NCI-H2171 (cell line): ENCODE measurements at places on chromosomes 13 and 19.
A peak's percentile ranks its signal among the peaks of the same experiment; 100 is the strongest.

DNA sequence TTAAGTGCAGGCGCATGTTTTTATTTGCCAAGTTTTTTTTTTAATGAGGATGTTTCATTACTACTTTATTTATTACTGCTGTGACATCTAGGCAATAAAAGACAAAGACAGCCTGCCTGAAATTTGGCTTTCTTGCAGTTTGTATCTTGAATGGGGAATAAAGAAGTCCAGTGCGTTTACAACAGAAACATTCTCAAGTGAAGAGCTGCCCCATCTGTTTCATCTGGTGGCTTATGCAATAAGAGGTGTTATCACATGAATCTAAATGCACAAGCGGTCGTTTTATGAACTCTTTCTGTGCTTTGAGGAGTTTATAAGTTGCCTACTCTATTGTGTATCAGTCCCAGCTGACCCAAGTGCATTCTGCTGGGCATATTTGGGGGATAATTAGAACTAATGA lies 12.6 kb upstream of the MAB21L1 start:
- peak; percentile 5 for DNase-seq

DNA sequence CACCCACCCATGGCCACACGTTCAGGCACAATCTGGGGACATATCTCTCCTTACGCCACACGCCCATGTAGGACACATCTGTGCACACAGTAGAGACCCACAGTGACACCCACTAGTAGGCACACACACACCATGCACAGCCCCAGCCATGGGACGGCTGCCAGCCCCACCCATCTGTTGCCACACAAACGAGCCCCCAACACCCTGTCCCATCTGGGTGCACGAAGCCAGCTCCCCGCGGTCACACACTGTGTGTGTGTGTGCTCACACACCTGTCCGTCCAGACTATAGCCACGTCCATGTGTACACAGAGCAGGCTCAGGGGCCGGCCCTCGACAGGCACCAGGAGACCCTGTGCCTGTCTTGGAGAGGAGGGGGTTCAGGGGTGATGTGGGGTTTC lies 10.6 kb downstream of the ERFL start:
- no peak for DNase-seq

GRCh38 chr13:27054760-27055159 lies 116.9 kb downstream of the USP12 start:
- DNase-seq, result no peak

DNA sequence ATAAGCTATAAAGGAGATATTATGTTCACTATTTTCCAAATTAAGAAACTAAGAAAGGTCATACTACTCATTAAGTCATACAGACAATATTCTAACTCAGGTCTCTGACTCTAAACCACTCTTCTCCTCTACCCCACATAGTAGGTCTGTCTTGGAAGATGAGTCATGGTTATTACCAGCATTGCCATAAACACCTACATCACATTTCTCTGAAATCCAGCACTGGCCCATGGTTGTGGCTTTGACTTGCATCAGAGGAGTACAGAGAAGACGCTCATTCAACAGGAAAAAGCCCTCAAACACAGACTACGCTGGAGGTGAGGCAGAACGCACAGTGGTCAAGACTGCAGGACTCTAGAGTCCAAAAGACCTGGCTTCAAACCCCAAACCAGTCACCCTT lies 476.8 kb downstream of the COG6 start:
- DNase-seq, result no peak

GRCh38 chr19:41263042-41263849 lies 926 bp upstream of the HNRNPUL1 start:
- DNase-seq, result peak; percentile 79

DNA sequence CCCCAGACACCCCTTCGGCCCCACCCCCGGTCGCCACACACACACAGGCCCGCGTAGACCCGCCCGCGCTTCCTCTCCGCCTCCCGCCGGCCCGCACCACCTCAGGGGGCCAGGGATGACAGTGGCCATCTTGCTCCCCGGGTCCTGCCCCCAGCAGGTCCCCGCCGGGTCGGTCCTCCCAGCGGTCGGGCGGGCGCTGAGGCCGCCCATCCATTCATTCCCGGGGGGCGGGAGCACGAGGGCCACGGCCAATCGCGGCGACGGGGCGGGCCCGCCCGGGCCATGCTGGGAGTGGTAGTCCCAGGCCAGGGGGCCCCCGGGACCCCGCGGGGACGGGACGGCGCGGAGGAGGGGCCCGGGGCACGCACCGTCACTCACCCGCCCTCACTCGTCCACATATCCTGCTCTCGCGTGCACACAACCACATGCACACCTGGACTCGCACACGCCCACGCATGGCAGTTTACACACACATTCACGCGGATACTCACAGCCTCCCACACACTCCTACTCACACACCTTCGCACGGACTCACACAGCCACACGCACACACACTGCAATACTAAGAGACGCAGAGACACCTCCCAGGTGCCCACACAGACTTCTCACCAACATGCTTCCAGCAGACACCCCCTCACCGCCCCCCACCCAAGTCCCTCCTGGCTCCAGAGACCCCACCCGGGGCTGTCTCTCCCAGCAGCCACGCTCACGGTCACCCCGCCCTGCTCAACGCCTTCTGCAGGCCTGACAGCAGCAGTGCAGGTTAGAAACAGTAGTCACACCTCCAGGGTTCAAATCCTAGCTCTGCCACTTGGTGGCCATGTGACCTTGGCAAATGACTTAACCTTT lies at the start of gene DPF1:
DPF1 (minus strand) TSS at position 209 of the 849 bp plus-strand sequence; CDS start at position 129, 80 bp downstream.
- peak; percentile 88 for DNase-seq

DNA sequence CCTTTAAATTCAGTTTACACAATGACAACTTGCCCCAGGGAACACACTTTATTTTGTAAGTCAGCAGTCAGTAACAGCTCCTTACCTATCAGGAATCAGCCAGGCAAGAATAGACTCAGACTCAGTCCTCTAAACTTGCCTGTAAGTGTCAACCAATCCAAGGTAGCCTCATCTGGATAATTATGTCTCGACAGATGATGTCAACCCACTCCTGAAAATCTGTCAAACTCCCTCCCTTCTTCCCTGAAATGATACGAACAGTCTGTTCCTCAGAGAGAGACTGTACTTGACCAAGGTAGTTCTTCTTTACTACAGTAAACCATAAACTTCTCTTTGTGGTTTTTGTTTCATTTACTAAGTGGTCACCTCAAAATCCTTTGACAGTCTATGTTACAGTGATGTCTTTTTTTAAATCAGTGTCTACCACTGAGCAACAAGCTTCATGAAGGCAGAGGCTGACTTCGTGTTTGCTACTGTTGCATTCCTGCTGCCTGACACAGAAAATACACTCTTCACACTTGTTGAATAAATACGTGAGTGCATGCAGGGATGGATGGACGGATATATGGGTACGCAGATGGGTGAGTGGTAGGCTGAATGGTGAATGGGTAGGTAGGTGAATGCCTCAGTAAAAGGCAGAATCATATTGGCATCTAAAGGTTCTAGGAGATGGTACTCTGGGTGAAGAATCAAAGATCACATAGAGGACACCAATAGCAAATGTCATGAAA lies 17.5 kb upstream of the FREM2 start:
- DNase-seq, result no peak

DNA sequence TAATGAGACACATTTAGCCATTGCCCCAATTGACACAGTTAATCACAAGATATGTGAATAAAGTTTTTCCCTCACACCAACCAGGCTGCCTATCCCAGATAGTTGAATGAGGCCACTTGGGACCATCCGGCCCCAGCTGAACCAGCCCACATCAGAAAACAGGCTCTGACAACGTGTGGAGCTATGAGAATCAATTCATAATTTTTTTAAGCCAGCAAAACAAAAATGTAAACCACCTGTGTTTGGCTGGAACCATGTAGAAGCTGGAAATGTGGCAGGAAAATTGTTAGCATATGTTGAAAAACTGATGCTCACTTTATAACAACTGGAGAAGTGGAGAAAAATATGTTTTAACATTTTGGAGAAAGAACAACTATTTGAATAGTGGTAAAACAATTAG lies 1161.3 kb downstream of the SLITRK1 start:
- DNase-seq, result no peak
